ENCODE measurements at places on chromosomes 5 and 9.

GRCh38 chr5:102380174-102380573 lies 84.1 kb upstream of the SLCO4C1 start:
- no peak for DNase-seq

DNA sequence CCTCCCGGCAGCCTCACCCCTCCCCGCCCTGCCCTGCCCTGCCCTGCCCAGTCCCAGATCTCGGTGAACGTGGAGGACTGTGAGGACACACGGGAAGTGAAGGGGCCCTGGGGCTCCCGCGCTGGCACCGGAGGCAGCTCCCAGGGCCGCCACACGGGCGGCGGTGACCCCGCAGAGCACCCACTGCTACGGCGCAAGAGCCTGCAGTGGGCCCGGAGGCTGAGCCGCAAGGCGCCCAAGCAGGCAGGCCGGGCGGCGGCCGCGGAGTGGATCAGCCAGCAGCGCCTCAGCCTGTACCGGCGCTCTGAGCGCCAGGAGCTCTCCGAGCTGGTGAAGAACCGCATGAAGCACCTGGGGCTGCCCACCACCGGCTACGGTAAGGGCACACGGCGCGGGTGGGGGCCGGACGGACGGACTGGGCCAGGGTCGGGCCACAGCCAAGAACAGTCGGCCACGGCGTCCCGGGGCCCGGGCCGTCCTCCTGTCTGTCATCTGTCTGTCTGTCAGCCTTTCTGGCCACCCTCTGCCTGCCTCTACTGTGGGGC lies 84.2 kb downstream of the KCNT1 start:
- DNase-seq = no peak

- no peak for DNase-seq
These were observed 12.8 kb upstream of the PDZD2 start for GRCh38 chr5:31626156-31626555.

DNA sequence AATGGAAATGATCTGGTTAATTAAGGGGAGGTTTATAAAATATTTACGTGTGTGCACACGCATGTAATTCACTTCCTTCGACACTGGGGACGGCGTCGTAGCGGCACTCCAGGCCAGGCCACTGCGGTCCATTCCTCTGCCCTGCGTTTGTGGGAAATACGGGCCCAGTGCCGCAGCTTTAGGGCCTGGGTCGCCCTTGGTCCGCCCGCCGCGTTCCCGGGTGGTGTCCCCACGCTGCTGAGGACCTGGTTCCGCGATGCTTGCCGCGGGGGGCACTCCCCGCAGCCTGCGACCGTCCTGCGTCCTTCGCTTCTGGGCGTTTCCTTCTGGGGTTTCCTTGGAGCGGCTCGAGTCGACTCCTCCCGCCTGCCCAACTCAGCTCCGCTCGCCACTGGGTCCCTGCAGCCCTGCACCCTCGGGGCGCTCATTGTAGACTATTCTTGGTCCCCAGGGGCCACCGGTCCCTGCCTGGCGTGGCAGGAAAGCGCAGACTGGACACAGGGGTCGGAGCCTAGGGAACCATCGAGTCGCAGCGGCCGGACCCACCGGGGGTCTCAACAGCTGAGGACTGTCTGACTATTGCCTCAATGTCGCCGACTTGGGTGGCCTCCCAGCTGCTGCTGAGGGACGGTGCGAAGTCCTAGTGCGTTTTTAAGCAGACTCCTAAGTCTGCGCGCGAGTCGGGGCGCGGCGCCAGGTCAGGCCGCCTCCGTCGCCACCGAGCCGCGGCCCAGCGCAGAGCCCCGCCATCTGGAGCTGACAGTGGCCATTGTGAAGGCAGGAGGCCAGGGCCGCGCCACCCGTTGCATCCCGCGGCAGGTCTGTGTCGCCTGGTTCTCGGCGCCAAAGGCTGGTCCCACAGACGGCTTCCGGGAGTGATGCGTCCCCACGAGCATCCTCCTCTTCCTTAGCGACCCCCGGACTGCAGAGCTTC lies 4.4 kb upstream of the IRX1 start:
- no peak for DNase-seq

- DNase-seq = no peak
These were observed 166.2 kb downstream of the PAX5 start for GRCh38 chr9:36867672-36868471.

DNA sequence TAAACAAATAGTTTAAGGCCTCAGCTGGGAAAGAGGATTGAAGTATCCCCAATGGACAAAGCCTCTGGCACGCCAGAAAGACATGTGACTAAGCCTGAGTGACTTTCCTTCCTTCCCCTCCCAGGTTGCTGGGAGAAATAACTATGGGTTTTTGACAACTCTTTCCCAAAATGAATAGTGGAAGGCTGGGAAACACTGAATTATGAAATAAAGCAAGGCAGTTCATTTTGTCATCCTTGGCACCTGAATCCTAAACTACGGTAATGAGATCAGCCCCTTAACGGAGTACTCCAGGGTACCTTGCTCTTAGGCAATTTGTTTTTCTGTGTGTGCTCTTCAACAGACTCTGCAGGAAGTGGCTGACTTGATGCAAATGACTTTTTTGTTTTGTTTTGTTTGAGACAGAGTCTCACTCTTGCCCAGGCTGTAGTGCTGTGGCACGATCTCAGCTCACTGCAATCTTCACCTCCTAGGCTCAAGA lies 75.2 kb downstream of the LMNB1 start:
- DNase-seq = no peak

- no peak for DNase-seq
These were observed 255.0 kb downstream of the NDUFS4 start for GRCh38 chr5:53815471-53815870.

DNA sequence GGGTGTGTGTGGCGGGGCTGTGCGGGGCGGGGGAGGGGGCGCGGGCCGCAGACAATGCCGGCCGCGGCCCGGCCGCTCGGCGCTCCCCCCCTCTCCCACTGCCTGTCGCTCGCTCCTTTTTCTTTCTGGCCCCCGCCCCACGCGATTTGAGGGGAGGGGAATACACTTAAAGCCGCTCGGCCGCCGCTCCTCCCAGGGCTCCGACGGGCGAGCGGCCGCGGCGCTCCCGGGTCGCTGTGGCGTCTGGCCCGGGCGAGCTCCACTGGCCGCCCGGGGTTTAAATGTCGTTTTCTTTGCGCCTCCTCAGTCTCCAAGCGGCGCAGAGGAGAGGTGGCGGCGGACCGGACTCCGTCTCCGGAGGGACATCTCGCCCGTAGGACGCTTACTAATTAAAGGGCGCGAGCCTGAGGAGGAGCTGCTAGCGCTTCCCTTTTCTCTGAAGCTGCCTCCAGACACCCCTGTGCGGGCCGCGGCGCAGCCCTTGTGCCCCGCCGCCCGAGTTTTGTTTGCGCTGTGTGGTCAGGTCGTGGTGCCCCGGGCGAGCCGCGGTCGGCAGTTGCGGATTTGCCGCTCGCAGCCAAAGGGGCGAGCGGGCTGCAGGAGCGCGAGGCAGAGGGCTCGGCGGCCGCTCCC lies 1.4 kb downstream of the ZSWIM6 start:
- no peak for DNase-seq
